Natural killer cell treated with Interleukin-12 subunit alpha and Interleukin-12 subunit beta and Interleukin-15 and Interleukin-18, amount 100 ng/mL, for 72 hours (primary cell): ENCODE measurements at places on chromosomes 5 and 9.

- no peak overlapping the region for H3K27ac ChIP-seq
- no peak for DNase-seq
- H3K4me3 ChIP-seq = no peak overlapping the region
- no peaks in the 10 kb centered on the region for H3K4me1 ChIP-seq
Observed at GRCh38 chr5:112576298-112576925, 157.3 kb upstream of the EPB41L4A start.

- peaks cover 9% of the 10 kb centered on the region for H3K4me1 ChIP-seq
- peaks cover 16% of the 10 kb centered on the region for H3K27me3 ChIP-seq
- no peaks in the 10 kb centered on the region for H3K36me3 ChIP-seq
- DNase-seq = no peak
Observed at GRCh38 chr9:89664896-89665329, 60.1 kb downstream of the GADD45G start.

DNA sequence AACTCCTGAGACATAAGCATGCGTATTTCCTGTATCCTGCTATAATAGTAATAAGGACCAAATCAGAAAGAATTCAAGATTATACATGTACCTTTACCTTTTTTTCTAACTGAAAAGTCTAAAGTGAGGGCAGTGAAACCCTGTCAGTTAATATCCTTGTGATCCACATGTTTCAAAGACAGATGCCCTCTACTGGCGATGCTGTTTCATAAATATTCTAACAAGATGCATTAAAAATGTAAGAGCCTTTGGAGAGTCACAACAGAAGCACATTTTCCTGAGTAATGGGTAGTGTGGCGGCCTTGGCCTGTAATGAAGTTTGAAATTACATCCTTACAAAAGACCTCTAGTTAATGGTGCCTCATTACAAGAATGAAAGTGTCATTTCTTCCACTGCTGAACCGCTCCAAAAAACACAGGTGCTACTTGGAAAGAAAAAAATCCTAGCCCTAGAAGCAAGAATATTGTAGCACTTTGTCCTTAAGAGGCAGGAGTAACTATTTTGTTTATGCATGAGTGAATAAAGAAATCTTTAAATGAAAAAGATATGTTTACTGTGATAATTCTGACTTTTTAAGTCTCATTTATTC, 232.6 kb downstream of the EPB41L4A start:
- no peaks in the 10 kb centered on the region for H3K4me1 ChIP-seq
- H3K36me3 ChIP-seq = no peaks in the 10 kb centered on the region
- no peak overlapping the region for H3K27ac ChIP-seq
- H3K4me3 ChIP-seq = no peak overlapping the region
- H3K27me3 ChIP-seq = no peaks in the 10 kb centered on the region

DNA sequence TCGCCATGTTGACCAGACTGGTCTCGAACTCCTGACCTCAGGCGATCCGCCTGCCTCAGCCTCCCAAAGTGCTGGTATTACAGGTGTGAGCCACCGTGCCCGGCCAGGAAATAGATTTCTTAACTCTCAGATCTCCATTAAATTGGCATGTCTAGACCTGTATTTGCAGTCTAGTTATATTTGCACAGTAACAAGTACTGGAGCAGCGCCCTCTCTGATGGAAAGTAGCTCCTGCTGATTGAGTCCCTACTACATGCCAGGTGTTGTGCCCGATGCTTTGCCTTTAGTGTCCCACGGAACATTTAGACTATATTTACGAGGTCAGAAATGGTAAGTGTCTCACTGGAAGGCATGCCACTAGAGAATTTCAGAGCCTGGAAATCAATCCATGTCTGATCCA, 15.8 kb upstream of the TMED9 start:
- no peaks in the 10 kb centered on the region for H3K4me1 ChIP-seq
- no peaks in the 10 kb centered on the region for H3K36me3 ChIP-seq
- peaks cover 8% of the 10 kb centered on the region for H3K27me3 ChIP-seq
- H3K4me3 ChIP-seq = no peak overlapping the region
- H3K27ac ChIP-seq = no peak overlapping the region
